ENCODE measurements at places on chromosomes 12 and 14. TPM values are rescaled to one million over a fixed set of nuclear protein-coding genes. Genes with fewer than 3 reads are reported as not detected.

Gene NGB
- not detected for total RNA-seq

Gene MORN3
- total RNA-seq = 0.17 TPM

Gene XRCC3
- total RNA-seq = 29.6 TPM

Gene AVPR1A
- 0.07 TPM for total RNA-seq

Gene OR6C68
- total RNA-seq = not detected

Gene KRT81
- 3,944 TPM for total RNA-seq

Gene DTX1
- total RNA-seq = 0.50 TPM

Gene MYF6
- not detected for total RNA-seq

Gene NPFF
- total RNA-seq = not detected

Gene POTEM
- not detected for total RNA-seq

Gene BHLHE41
- total RNA-seq = 0.69 TPM

Gene ADCY6
- total RNA-seq = 9.9 TPM

Gene OR4N5
- total RNA-seq = not detected

Gene WNT5B
- total RNA-seq = 3.0 TPM

Gene ERP27
- total RNA-seq = not detected

Gene CYP46A1
- 0.09 TPM for total RNA-seq

Gene PLBD1
- total RNA-seq = 4.6 TPM

Gene AMDHD1
- 3.0 TPM for total RNA-seq

Gene KITLG
- 16.2 TPM for total RNA-seq

Gene DLK1
- total RNA-seq = 0.31 TPM

Gene RPGRIP1
- 0.10 TPM for total RNA-seq

Gene OTOGL
- total RNA-seq = not detected
